ENCODE measurements at places on chromosomes 3 and 15.

DNA sequence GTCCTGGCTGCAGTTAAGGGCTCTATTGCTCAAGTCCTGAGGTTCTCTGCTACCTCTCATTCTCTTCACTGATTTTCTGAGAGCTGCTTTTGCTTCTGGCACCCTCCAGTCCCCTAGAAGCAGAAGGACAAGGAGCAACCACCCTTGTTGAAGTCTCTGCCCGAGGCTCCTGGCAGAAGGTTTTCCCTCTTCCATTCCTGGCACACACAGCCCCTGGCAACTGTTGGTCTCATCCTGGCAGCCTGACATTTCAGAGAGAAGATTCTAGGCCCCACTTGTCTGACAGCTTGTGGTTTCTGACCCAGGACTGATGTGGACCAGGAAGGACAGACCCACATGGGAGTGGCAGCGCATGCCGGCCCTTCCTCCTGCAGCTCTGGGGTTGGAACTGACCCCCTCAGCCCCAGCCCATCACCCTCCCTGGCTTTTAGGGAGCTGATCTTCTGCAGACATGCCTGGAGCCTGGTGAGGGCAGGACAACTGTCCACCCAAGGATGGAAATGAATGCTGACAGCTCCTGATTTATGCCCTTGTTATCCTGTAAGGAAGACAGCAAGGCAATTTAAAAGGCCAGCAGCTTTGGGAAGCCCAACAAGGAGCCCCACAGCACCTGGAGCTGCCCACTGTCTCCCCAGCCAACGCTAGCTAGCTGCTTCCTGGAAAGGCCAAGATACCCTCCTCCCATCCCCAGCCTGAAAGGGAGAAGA, 13.0 kb upstream of the NTRK3 start:
- DNase-seq, result no peak

DNA sequence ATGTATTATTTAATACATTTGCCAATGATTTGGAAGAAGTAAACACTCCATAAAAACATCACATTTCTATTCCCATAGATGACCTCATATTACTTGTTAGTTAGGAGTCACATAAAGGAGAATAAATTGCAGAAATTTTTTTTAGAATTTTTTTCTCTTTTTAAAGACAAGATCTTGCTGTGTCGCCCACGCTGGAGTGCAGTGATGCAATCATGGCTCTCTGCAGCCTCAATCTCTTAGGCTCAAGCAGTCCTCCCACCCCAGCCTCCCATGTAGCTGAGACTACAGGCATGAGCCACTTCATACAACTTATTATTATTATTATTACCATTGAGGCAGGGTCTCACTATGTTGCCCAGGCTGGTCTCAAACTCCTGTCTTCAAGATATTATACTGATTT, 12.3 kb upstream of the USP8 start:
- DNase-seq, result no peak

DNA sequence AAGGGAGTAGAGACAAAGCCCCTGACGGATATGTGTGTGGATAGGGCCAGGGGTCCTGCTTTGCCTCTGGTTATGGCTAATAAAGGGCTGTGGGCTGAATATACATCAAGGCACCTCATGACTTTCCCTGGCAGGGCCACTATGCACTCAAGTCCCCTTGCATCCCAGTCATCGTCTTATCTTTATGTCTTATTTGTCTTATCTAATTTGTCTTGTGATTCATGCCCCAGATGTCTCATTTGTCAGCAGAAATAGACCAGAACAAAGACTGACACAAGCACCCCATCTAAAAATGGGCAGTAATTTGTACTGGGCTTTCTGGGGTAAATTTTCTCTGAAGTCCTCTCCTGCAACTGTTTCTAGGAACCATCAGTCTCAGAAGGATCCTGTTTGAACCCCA, 68.6 kb downstream of the ITGA11 start:
- no peak for DNase-seq

GRCh38 chr3:114756506-114757279, 390.4 kb downstream of the ZBTB20 start:
- DNase-seq, result no peak

DNA sequence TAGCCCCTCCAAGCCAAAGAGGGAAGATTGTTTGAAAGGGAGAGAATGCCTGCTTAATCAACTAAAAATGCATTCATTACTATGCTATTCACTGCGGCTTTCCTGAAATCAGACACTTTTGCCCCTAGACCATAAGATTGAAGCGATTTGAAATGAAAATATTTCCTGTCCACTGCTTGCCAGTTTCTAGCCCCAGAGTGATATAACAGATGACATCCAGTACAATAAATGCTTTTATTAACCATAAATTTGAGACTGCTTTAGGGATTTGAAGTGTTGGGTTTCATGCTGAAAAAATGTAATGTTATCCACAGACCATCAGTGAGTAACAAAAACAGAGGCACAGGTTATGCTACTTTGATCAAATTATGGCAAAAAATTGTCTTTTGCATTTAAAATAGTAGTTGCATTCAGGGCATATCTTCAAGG, 14.1 kb downstream of the IL17RD start:
- DNase-seq, result no peak

GRCh38 chr3:45554006-45554666, 40.4 kb upstream of the LIMD1 start:
- DNase-seq, result no peak

DNA sequence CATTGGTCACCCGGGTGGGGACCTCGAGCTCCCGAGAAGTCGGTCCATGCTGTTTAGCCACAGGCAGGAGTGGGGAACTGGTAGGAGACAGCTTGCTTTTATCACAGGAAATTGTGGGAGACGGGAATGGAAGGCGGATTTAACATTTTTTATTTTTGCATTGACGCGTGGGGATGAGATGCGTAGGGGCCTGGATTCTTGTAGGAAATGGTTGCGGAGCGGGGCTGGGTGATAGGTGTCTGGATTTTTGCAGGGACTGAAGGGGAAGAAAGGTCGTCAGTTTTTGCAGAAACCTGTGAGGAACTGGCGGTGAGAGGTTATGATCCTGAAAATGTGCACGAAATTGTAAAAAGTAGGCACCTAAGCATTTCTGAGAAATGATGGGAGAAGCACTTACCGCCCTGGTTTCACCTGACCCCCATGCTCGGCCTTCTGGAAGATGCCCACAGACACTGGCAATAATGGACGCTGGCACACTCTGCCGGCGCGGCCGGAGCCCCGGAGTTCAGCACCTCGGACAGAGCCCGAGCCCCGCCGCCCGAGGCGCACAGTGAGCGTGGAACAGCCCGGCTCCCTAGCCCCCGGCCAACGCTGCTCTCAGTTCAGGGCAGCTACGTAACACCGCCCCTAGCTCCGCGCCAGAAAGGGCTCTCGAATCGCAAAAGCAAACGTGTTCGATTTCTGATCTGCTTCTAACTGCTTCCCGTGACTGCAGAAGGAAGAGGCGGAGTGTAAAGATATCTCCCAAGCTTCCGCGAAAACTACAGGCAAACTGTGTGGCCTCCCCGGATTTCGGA, 928 bp downstream of the ANKRD34C start:
- DNase-seq, result peak; percentile 51

DNA sequence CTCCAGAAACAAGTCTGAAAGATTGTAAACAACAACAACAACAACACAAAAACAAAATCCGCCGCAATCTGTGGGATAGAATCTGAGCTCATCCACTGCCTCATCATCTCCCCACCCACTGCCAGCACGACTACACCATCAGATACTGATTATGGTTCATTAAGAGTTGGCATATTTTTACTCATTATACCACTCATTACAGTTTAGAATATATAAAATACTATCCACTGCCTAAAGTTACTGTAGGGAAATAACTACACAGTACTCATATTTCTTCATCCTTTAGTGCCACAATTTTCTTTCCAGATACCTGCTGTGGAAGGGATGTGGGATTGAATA, 152.5 kb upstream of the PEX5L start:
- DNase-seq, result no peak

DNA sequence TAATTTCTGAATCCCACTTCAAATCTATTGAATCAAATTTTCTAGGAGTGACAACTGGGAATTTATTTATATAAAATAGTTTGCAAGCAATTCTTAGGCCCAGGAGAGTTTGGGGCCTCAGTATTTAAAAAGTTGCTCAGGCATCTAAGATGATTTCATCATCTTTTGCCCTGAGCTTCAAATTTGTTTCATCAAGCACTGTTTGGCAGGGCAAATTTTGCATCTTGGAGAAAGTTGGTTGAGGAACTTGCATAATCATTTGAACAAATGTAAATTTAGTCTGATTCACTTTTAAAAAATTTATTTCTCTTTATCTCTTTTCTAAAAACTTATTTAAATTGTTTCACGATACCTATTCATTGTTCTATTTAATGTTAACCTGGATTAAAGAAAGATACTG, 702.8 kb downstream of the SI start:
- no peak for DNase-seq

- DNase-seq, result no peak
Measured at GRCh38 chr15:57747206-57747896, 40.8 kb downstream of the POLR2M start.

GRCh38 chr15:64731012-64731804, 44.2 kb downstream of the RBPMS2 start:
- DNase-seq, result peak; percentile 93

GRCh38 chr3:174285242-174285864, 573.8 kb upstream of the NAALADL2 start:
- DNase-seq, result no peak

GRCh38 chr15:38079236-38079635, 144.8 kb downstream of the TMCO5A start:
- DNase-seq, result no peak

- DNase-seq, result no peak
Measured at GRCh38 chr3:88362428-88362827, 212.7 kb downstream of the C3orf38 start.

- no peak for DNase-seq
Measured at GRCh38 chr15:73870700-73871408, 2.5 kb upstream of the TBC1D21 start.

- no peak for DNase-seq
Measured at GRCh38 chr3:126711121-126711760, 7.2 kb downstream of the CHCHD6 start.

DNA sequence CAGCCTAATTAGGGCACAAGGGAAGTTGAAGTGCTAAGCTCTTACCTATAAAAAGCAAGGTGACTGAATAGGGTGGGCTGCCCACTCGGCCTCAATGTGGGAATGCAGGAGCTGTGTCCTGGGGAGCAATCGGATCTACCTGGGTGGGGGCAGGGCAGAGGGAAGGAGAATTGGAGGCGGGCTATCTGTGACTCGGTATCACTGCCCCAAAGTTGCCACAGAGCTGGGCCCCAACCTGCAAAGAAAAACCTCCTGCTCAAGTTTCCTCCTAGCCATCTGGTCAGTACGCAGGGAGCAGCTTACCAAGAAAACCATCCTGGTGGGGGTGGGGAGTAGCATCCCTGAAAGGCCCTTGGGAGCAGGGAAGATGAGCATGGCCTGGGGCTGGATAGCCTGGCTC, 10.7 kb downstream of the CIB2 start:
- no peak for DNase-seq

- no peak for DNase-seq
Measured at GRCh38 chr3:156459434-156459833, 95.5 kb downstream of the SSR3 start.

DNA sequence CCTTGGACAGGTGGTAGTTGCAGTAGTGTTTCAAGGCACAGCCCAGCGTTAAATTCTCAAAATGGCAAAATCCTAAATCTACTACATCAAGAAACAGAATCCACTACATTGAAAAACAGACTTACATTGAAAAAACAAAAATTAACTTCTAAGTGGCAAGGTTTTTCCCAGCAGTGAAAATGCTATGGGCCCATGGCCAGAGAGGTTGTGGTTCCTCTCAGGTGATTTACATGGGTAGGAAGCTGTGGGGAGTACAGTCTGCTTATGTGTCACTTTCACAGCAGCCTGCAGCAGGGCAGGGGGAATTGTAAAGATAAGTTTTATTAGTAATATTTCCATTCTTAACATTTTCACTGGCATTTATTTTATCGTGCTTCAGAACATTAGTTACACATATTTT, 24.9 kb downstream of the TTC14 start:
- no peak for DNase-seq

DNA sequence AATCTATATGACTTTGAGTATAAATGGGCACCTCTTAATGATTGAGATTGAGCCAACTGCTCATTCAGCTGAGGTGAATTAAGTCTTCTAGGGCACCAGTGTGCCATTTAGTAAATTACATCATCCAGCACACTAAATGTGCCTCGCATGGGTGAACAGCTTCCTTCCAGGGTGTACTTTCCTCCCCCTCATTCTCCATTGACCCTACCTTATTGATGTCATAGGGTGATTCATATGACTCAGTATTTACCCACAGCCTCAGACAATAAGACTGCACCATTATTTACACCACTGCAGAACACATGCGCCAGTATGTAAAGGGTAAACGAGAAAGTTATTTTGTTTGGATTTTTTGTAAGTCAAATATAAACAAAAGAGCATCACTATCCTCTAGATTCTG, 185.2 kb upstream of the ARL6 start:
- no peak for DNase-seq

DNA sequence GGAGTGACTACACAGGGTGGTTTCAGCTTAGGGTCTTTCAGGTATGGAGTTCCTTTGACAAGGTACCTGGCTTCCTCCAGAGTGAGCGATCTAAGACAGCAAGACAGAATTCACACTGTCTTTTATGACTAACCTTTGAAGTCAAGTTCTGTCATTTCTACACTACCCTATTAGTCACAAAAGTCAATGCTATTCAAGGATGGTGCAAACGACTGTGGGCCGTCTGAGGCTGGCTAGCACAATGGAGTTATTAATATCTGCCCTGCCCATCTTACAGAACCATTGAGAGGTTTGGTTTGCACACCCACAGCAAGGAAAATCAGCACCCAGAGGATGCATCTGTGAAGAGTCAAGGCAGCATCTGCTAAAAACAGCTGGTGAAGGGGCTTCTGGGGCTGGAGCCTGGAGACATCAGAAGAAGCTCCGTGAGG, 62.9 kb upstream of the XCR1 start:
- no peak for DNase-seq

GRCh38 chr3:45761831-45762230, 34.5 kb downstream of the SLC6A20 start:
- DNase-seq, result no peak

DNA sequence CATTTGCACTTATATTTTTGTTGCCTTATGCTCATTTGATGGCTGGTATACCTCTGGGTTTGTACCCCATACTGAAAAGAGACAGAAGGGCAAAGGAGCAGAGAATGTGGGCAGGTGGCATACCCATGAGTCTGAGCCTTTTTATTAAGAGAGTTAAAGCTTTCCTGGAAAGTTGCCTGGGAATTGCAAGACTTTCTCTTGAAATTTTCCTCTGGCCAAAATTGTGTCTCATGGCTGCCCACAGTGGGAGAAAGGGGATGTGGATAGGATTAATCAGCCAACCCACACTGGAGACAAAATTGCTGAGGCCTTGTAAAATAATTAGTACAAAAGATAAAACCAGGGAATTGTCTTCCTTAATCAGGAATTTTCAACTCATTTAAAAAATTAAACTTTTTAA, 8.2 kb upstream of the NMD3 start:
- no peak for DNase-seq

- DNase-seq, result no peak
Measured at GRCh38 chr3:121735047-121735696, 14.4 kb downstream of the GOLGB1 start.

All from stimulated activated CD4-positive, alpha-beta T cell treated with anti-CD3 and anti-CD28 coated beads, Interleukin-2, amount 100 ng/mL, for 24 hours (primary cell).